ENCODE measurements at places on chromosomes 6 and 20. TPM values are rescaled to one million over a fixed set of nuclear protein-coding genes. Genes with fewer than 3 reads are reported as not detected.

Gene TSBP1
- total RNA-seq: not detected

Gene OLIG3
- not detected for total RNA-seq

Gene LRFN2
- total RNA-seq: not detected

Gene RIPPLY2
- not detected for total RNA-seq

Gene TP53INP2
- 108 TPM for total RNA-seq

All from Right ventricle myocardium superior (tissue), 1 donor.